Astrocyte (in vitro differentiated cells and primary cell): ENCODE measurements at places on chromosomes 2 and 18. TPM values are rescaled to one million over a fixed set of nuclear protein-coding genes. Genes with fewer than 3 reads are reported as not detected.

DNA sequence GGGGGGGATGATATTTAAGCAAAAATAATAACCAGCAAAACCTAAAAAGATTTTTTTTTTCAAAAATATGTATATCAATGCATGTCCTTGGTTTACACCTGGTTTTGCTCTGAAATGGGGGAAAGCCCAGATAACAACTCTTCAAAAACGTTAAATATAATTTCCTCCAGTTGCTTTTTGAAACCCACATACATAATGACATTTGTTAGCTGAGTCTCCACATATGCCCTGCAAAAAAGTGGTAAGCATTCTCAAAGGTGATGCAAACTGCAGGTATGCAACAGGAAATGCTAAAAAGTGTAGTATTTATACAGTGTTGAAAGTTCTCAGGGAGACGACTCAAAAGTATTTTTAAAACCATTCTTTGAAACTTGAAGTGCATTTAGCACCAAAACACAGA lies 258.6 kb downstream of the ZEB2 start:
- DNase-seq: no peak

DNA sequence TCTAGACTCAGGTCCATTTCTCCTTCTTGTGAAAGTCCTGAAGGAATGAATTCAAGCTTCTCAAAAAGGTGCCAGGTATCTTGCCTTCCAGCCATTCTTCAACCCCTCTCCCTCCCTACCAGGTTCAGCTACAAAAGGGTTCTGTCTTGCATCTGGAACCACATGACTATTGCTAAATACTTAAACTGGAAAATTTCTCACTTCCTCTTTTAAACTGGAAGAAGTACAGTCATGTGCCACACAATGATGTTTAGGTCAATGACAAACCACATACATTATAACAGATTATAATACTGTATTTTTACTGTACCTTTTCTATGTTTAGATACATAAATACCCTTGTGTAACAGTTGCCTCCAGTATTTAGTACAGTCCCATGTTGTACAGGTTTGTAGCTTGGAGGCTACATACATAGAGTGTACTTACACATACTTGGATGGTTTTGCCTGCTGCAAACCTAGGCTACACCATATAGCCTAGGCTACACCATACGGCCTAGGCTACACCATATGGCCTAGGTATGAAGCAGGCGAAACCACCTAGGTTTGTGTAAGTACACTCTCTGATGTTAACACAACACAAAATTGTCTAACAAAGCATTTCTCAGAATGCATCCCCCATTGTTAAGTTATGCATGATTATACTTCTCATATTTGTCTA lies 142.0 kb upstream of the DNMT3A start:
- DNase-seq: no peak

DNA sequence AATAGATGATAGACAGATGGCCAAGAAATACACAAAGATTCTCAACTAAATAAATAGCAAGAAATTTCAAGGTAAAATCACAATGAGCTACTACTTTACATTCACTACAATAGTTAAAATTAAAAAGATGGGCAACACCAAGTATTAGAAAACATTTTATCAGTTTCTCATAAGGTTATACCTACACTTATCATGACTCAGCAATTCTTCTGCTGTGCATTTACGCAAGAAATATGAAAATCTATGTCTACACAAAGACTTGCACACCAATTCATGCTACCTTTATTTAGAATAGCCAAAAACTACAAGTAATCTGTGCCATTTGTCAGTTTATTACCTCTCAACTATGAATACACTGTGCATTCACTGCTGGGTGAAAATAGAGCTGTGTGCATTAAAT lies 937.4 kb upstream of the NRXN1 start:
- no peak for DNase-seq

- no peak for DNase-seq
Observed at GRCh38 chr2:215887303-215887702, 126.0 kb downstream of the MREG start.

GRCh38 chr2:226794751-226795171 lies 4.9 kb downstream of the IRS1 start:
- peak; percentile 66 for DNase-seq

GRCh38 chr2:24930768-24931167 lies 10.7 kb upstream of the ADCY3 start:
- DNase-seq: peak; percentile 27

GRCh38 chr2:240702640-240703011 lies 11.0 kb downstream of the AQP12A start:
- no peak for DNase-seq

GRCh38 chr2:161131074-161131680 lies 29.1 kb upstream of the TANK start:
- DNase-seq: no peak

- DNase-seq: no peak
Observed at GRCh38 chr2:229210641-229211040, 60.4 kb downstream of the PID1 start.

DNA sequence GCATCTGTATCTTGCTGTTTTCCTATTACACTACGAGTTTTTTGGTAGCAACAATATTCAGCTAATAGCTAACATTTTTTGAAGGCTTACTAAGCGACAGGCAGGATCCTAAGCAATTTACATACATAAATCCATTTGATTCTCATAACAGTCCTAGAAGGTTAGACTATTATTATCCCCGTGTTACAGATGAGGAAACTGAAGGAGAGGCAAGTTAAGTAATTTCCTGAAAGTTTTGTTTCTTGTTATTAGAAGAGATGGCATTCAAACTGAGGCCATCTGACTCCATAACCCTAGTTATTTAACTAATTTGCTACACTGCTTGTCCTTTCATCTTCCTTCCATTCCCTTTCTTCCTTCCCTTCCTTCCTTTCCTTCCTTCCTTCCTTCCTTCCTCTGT lies 68.2 kb downstream of the PDE1A start:
- no peak for DNase-seq

DNA sequence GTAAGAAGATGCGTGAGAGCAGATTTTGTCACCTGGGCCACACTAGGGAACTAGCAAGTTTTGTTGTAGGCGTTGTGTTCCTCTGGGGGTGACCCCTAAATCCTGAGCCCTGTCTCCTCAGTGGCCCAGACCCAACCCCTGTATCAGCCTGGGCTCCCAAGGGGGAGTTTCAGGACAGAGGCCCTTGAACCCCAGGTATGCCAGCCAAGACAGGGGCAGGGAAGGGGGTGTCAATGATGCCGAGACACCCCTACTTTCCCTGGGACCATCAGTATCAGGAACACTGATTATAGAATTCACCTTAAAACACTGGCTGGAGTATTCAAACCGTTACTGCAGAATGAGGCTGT lies 39.1 kb upstream of the RPL31 start:
- DNase-seq: no peak

- DNase-seq: peak; percentile 61
Observed at GRCh38 chr2:200252265-200253067, 54.0 kb upstream of the SPATS2L start.

- no peak for DNase-seq
Observed at GRCh38 chr18:63376538-63376937, 9.5 kb upstream of the KDSR start.

GRCh38 chr2:160574468-160575140 lies 81.0 kb upstream of the RBMS1 start:
- DNase-seq: peak; percentile 88

DNA sequence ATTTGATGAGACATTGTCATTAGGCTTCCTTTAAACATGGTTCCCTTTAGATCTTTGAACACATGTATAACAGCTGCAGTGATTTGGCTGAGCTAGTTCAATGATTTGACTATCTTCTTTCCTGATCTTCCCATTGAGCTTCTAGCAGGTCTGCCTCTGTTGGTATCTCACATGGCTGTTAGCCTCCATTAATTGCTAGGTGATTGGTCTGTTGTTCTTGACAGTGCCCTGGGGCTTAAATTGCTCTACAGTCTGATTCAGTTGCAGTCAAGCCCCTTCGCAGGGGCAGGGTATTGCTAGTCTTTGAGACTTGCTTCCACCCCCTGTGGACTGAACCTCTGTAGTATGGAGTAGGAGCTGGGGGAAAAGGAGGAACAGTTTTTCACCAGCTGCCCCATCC lies 24.1 kb downstream of the SKA1 start:
- DNase-seq: no peak

DNA sequence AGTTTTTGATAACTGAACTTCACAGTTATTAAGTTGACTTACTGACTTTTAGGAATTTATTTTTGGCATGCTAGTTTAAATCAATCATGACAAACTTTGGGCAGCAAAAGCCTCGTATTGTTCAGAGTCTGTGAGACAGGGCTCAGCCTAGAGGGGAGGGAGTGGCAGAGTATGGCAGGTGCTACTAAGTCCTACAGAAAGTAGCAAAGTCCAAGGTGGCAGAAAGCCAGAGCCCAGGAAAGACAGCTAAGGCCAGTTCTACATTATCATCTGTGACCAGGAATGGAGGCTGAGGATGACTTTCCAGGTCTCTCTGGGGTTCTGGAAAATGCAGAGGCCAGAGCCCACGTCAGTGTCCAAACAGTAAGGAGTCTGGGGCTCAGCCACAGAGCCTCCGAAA lies 34.2 kb downstream of the CHST10 start:
- DNase-seq: no peak

DNA sequence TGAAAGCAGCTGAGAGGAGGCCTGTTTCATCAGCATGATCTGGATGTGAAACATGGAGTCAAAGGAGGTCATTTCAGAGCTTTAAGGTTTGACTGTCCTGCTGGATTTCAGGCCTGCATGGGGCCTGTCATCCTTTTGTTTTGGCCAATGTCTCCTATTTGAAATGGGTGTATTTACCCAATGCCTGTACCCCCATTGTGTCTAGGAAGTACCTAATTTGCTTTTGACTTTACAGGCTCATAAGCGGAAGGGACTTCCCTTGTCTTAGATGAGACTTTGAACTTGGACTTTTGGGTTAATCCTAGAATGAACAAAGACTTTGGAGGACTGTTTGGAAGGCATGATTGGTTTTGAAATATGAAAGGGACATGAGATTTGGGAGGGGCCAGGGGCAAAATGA lies 19.3 kb upstream of the CYP27C1 start:
- no peak for DNase-seq

- no peak for DNase-seq
Observed at GRCh38 chr18:45009756-45010155, 329.1 kb downstream of the SETBP1 start.

DNA sequence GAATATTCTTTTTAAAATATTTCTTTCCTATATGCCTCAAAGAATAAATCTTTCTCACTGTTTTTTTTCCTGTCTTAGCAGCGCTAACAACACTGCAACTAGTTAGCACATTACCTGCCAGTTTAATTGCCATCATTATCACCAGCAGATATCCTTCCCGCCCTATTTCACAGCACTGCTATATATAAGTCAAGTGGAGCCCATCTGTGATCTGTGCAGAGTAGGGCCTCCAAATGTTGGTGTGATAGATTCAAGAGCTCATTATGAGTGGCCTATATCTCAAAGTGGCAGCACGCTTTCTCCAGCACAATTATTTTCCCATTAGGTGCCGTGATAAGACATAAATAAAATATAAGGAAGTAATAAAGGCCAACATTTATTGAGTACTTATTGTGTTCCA lies 19.8 kb upstream of the RGPD4 start:
- no peak for DNase-seq

- no peak for DNase-seq
Observed at GRCh38 chr18:80074697-80075096, 34.4 kb upstream of the ADNP2 start.

DNA sequence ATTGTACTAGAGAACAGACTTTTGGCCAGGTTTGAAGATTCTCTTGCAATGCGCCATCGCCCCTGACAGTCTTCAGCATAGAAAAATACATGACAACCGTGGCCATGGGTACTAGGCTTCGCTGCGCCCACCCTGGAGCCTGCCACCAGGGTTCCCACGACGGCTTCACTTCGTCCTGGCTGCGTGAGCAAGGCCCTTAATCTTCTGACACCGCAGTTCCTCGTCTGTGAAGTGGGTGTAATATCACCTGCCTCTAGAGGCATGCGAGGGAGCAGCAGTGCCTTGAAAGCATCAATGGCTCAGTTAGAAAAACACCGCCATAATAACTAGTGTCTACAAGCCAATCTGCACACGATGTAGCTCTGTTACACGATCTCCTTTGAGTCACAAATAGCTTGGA lies 175.2 kb upstream of the HS6ST1 start:
- DNase-seq: no peak

- DNase-seq: no peak
Observed at GRCh38 chr2:160934991-160935390, 225.2 kb upstream of the TANK start.

GRCh38 chr2:25330273-25330672 lies 11.5 kb downstream of the DNMT3A start:
- DNase-seq: no peak

- DNase-seq: no peak
Observed at GRCh38 chr2:112606547-112606946, 22.1 kb downstream of the CHCHD5 start.

GRCh38 chr2:214593727-214594126 lies 182.9 kb downstream of the VWC2L start:
- peak; percentile 89 for DNase-seq

DNA sequence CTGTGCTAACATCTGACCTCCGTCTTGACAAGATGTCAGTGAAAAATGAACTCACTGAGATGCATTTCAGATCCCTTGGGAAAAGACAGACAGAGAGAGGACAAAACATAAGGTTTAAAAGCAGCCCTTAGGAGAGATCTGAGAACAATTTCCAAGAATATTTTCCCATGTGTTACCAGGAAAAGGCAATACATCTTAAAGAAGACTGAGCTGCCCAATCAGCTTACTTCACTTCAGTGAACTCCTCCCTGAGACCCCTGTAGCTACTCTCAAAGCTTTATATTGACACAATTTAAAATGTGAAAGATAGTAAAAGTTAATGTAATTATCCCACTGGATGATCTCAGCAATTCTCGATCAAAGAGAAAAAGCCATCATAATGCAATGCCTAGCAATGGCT lies 505.0 kb downstream of the DCC start:
- DNase-seq: no peak

DNA sequence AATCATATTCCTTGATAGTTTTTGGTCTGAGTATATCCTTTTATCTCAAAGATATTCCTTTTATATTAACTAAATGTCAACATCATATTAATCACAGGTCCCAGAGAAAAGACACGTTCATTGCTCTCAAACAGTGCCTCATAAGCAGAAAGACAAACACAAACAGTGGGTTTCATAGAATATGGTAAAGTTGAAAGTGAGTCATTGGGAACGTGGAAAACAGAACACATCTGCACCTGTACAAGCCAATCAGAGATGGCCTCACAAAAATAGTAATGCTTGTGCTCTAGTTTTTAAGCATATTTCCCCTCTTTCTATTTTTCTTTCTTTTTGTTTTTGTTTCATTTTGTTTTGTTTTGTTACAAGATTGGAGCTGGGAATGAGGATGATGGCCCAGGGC lies 328.4 kb upstream of the MAP2 start:
- no peak for DNase-seq

GRCh38 chr2:48039209-48039990 lies 133.1 kb upstream of the FBXO11 start:
- no peak for DNase-seq

- no peak for DNase-seq
Observed at GRCh38 chr2:58739033-58739432, 497.9 kb upstream of the FANCL start.

The POMC gene
- total RNA-seq: not detected in 2 replicates

The IL36B gene
- total RNA-seq: not detected in 2 replicates

The RAD51AP2 gene
- 0.10 TPM in 1 of 2 replicates, not detected in the other for total RNA-seq

The NAT8 gene
- not detected in 2 replicates for total RNA-seq

The R3HDM1 gene
- total RNA-seq: 39.5 and 44.7 TPM in 2 replicates

The TXNDC2 gene
- 0.07 TPM in 1 of 2 replicates, not detected in the other for total RNA-seq

The TCF7L1 gene
- 27.2 and 30.8 TPM in 2 replicates for total RNA-seq

The RTP5 gene
- not detected in 2 replicates for total RNA-seq

The MYOM1 gene
- total RNA-seq: 0.57 and 0.94 TPM in 2 replicates

The CYP26B1 gene
- total RNA-seq: 0.77 and 1.2 TPM in 2 replicates

The KCNG3 gene
- total RNA-seq: 0.14 and 0.20 TPM in 2 replicates

The CYP27C1 gene
- 4.4 and 5.7 TPM in 2 replicates for total RNA-seq

The TLX2 gene
- total RNA-seq: not detected in 2 replicates

The PARD3B gene
- 6.5 and 7.0 TPM in 2 replicates for total RNA-seq

The MARS2 gene
- total RNA-seq: 8.2 and 8.6 TPM in 2 replicates

The SCYGR4 gene
- not detected in 2 replicates for total RNA-seq

The ICOS gene
- not detected in 2 replicates for total RNA-seq
